ENCODE measurements at places on chromosomes 16 and 17.

DNA sequence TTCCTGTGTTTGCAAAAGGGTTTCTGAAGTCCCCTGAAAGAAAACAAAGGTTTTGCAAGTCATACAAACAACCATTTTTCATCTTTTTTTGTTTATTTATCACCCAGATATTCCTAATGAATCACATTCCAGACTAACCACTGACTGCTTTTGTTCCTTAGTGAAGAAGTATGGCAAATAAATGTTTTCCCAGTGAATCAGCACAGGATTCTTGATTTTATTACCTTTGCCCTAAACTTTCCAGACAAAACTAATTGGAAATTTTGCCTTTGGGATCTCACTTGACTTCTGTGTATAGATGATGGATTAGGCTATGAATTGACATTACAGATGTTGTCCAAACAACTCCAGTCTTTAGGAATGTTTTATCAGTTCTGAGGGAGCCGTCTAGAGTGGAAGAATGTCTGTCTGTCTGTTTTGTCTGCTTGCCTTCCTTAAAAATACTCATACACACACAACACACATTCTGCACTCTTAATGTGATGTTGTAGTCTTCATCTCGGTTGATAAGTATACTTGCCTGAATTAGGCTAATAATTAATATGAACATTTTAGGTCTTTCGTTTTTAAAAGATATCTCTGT, 48.9 kb downstream of the VMP1 start:
- no peak for DNase-seq

DNA sequence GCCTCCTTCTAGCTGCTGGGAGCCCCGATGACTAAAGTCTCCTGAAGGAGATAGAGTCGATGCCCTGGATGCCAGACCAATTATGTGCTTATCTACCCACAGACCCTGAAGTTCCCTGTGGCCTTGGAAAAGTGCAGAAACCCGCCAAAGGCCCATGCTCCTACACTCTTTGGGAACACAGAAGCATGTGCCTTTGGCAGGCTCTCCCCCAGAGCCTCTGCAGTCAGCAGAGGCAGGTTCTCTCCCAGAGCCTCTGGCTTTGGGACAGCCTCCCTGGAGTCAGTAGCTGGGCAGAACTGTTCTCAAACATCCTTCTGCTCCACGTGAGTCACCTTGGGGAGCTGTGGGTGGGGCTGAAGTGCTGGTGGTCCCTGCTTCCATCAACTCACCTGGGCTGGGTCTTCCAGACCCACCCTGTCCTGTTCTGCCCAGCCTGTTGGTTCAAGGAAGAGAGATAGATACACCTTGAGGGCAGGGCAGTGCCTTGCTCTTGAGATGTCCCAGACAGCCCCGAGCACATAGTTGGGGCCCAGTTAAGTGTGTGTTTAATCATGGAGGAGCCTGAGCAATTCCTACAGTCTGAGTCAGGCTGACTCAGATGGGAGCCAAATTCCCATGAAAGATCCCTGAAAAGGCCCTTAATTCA, 3.2 kb upstream of the CDK5RAP3 start:
- no peak for DNase-seq

GRCh38 chr17:73532421-73532901, 111.8 kb downstream of the SDK2 start:
- DNase-seq, result no peak

- no peak for DNase-seq
Measured at GRCh38 chr16:11107780-11108465, 148.1 kb downstream of the SOCS1 start.

DNA sequence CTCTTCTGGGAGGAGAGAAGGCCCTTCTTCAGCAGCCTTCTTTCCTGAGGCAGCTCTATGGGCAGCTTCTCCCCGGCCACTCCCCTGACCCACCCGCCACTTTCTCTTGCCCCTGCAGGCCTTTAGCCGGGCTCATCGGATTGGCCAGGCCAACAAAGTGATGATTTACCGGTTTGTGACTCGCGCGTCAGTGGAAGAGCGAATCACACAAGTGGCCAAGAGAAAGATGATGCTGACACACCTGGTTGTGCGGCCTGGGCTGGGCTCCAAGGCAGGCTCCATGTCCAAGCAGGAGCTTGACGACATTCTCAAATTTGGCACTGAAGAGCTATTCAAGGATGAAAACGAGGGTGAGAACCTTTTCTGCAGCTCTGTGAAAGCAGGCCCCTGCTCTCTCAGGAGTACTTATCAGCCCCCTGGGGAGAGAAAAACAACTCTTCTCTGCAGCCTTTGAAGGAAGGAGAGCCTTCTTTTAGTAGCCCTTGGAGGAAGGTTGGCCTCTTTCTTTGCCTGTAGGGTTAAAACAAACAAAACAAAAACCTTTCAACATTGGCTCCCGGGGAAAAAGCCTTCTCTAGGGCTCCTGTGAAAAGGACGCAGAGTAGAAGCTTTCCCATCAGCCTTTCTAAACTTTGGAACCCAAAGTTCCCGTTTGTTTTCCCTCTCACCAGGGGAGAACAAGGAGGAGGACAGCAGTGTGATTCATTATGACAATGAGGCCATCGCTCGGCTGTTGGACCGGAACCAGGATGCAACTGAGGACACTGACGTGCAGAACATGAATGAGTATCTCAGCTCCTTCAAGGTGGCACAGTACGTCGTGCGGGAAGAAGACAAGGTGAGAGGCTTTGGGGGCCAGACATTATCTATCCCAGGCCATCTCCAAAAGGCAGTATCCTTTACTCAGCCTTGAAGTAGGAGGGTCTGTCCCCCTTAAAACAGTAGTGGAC, 12.7 kb downstream of the RNF227 start:
- no peak for DNase-seq

DNA sequence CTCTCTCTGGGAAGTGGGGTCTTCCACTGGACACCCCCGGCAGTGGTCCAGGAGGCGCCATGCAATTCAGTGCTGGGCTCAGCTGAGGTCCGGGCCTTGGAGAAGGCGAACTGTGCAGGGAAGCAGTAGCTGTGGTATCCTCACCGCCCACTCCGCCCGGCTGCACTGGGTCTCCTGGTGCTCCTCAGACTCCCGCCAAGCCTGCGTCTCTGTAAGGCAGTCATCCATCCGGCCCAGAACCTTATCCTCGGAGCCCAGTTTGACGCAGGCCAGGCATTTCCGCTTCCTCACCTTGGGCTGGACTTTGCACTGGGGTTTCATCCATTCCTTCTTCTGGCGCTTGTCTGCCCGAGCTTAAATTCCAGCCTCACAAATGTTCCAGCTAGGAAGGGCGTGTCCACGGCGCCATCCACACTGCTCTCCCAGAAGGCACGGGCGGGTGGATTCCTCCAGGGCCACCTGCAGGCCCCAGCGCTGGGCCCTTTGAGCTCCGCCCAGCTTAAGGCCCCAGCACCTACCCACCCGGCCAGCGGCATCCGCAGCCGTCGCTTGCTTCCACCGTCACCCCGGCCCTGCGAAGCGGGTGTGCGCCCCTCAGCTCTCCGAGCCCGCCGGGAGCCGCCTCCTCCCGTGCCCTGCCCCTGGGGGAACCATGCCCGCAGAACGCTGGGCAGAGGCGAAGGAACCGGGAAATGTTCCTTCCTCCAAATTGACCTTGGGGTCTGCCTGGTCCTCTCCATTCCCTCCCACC, 1884.8 kb downstream of the TP53TG3F start:
- no peak for DNase-seq

GRCh38 chr17:81581758-81582157, 29.6 kb upstream of the FAAP100 start:
- DNase-seq, result no peak

- DNase-seq, result no peak
Measured at GRCh38 chr16:67157892-67158635, 1.6 kb downstream of the TRADD start.

DNA sequence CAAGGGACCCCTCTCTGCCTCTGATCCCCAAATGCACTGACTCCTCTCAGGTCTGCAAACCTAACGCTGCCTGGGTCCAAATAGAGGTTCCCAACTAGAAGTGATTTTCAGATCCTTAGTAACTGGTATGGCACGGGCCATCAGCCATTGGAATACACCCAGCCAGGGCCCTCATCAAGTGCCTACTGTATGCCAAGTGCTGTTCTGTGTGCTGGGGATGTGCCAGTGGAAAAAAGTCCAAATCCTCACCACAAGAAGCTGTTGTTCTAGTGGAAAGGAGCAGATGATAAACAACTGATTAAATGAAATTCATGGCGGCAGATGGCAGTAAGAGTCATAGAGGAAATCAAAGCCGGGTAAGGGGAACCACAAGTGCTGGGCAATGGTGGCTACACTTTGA, 57.2 kb upstream of the MED9 start:
- no peak for DNase-seq

DNA sequence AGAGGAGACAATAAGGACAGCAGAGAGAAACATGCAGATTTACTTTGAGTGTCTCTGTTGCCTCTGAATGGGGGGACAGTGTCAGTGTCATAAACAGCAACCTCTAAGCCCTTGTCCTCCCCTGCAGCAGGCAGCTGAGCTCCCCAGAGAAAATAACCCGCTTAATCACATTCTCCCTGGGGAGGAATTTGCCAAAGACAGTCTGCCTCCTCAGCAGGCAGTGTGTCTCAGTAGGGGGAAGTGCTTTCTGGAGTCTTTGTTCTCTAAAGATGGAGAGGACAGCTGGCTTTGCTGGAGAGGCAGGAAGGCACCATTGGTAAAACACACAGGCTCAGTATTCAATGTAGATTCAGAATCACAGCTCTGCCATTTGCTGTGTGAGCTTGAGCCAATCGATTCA, 16.1 kb downstream of the TEKT5 start:
- no peak for DNase-seq

DNA sequence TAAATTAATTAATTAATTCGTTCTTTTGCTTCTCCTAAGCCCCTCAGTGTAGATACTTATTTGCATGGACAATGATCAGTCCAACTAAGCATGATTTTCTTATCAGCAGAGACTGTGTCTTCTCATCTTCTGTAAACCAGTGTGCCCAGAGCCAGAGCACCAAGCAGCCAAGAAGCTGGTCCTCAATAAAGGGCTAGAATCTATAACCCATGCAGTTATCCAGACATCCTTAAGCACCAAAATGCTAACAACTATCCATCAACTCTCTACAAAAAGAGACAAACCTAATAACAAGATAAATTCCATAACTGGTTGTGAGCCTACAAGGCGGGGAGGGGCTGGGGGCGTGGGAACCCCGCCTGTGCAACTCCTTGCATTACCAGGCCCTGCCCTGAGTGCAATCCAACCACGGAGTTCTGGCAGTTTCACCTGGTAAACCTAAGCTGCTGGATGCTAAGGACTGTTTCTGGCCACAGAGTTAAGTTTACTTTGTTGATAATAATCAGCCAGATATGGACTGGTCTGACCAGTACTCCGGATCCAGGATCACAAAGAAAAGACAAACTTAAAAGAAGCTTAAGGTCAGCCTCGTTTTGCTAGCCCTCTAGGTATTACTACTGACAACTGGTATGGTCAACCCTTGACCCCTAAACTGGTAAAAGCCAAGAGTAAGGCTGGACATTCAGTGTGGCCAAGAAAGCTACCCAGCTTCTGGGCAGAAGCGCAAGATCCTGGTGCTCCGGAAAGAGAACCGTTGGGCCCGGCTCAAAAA, 51.5 kb downstream of the ZFHX3 start:
- no peak for DNase-seq

GRCh38 chr17:19508577-19508867, 25.1 kb upstream of the SLC47A1 start:
- DNase-seq, result no peak

DNA sequence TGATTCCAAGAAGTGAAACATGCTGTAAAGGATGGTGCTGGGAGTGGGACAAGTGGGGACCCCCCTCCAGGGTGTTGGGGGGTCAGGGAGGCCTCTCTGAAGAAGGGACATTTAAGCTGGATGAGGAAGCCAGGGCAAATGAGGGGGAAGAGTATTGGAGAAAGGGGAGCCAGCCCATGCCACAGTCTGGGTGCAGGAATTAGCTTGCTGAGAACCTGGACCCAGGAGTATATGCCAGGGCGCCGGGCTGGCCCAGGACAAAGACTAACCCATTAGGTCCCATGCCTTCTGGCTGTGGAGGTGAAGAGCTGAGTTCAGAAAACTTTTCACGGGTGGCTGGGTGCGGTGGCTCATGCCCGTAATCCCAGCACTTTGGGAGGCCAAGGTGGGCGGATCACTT, 45.6 kb upstream of the PIK3R6 start:
- no peak for DNase-seq

Measured in activated naive CD4-positive, alpha-beta T cell treated with anti-CD3 and anti-CD28 coated beads, Interleukin-2, amount 50 U/mL, for 16 hours (primary cell).